ENCODE measurements at places on chromosomes 13 and 19.
A peak's percentile ranks its signal among the peaks of the same experiment; 100 is the strongest.

- DNase-seq: no peak
These were observed 218.0 kb downstream of the IRS2 start for GRCh38 chr13:109568339-109568818.

DNA sequence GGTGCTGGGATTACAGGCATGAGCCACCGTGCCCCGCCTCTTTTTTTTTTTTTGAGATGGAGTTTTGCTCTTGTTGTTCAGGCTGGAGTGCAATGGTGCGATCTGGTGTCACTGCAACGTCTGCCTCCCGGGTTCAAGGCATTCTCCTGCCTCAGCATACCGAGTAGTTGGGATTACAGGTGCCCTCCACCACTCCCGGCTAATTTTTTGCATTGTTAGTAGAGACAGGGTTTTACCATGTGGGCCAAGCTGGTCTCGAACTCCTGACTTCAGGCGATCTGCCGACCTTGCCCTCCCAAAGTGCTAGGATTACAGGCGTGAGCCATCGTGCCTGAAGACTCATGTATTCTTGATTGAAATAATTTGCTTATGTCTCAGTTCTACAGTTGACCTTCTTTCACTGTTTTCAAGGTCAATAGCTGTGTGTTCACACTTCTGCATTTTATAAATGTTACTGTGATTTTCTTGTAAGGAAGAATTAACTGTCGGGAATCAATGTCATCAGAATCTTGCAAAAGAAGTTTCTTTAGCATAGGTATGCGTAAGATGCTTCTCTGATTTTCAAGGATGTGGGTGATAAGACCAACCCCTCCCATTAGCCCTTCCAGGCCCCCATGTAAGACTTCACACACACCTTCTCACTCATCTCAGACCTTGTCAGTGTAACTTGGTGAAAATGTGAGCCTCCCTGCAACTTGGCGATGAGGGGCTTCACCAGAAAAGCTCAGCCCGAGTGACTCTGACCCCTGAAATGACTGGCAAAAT lies 12.7 kb upstream of the ZNF701 start:
- no peak for DNase-seq

GRCh38 chr19:46739290-46739771 lies 6.5 kb upstream of the FKRP start:
- no peak for DNase-seq

DNA sequence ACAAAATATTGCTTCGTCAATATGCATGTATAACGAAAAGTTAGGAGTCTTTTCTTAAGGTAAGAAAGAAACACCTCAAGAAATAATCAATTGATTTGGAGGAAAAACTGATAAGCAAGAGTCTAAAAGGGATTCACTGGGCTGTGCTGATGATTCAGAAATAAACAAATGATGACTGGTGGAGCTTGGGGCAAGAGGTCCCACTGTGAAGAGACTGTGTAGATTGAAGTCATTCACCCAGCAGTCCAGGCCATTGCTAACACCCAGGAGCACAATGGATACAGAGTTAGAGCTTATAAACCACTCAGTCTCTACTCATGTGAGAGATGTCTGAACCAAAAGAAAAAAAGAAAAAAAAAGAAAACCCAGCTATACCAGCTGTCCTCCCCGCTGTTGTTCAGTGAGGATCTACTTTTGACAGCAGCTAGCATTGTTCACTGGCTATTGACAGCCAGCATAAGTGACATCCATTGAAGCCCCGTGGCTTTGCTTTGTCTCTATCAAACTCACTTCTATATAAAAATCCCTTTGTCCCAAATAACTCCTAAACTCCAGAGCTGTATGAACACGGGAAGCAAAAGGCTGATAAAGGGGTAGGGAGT lies 255.5 kb downstream of the KCTD12 start:
- no peak for DNase-seq

GRCh38 chr19:23917856-23918255 lies 3.2 kb downstream of the ZNF726 start:
- no peak for DNase-seq

DNA sequence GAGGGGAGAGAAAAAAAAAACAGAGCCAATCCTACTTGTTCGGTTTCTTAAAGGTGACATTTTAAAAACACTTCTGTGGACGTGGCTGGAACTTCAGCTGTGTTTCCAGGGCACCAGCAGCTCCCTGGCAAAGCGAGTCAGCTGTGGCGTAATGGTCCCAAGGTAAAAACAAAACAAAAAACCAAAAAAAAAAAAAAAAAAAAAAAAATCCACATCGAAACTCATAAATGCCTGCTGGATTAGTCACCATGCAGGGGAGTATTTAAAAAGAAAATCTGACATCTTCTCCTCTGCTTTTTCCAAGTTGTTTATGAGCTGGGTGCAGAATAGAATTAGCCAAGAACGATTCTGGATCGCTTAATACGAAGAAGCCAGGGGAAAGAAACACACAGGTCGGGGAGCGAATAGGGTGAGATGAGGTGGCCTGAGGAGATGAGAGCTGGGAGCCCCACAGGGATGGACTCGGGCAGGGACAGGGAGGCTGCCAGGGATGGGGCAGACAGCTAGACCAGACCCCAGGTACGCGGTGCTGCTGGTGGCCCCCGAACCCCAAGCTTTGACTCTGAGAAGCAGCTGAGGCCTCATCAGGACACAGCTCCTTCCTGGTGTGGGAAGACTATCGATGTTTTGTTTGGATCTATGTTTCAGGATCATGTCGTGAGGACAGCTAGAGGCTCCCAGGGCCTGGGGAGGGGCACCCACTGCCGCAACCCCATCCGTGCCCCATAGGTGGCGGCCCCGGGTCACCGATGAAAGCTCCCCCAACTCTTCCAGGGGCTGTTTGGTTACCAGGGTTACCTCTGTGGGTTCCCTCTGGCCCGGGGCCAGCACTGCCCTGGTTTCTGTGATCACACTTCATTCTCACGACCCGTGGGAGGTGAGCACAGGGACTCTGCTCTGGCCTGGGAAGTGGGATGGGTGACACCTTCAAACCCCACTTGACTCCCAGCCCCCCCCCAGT lies 3.1 kb upstream of the CTXN1 start:
- DNase-seq: peak; percentile 46

GRCh38 chr13:60214213-60215055 lies 50.7 kb upstream of the DIAPH3 start:
- no peak for DNase-seq

DNA sequence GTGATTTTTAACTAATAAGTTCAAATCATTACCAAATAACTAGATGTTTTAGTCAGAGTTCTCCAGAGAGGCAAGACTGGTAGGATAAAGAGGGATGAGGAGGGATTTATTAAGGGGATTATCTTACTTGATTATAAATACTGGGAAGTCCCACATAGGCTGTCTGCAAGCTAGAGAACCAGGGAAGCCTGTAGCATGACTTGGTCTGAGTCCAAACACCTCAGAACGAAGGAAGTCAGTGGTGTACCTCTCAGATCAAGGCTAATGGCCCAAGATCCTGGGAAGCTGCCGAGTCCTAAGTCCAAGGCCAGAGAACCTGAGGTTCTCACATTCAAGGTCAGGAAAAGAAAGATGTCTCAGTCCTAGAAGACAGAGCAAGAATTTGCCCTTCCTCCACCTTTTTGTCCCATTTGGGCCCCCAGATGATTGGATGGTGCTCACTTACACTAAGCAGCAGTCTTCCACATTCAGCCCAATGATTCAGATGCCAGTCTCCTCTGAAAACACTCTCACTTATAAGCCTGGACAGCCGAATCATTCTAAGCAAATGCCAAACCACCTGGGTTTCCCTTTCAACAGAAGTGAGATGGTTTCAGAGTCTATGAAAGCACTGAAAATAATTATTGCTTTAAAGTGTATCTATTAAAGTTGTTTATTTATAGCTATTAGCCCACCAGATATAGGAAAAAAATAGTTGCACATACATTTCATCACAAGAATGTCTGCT lies 1599.2 kb downstream of the OLFM4 start:
- DNase-seq: no peak

GRCh38 chr19:49073514-49074378 lies 1.2 kb upstream of the KCNA7 start:
- no peak for DNase-seq

- DNase-seq: no peak
These were observed 823 bp upstream of the ZNF567 start for GRCh38 chr19:36686365-36687213.

GRCh38 chr13:95924389-95924994 lies 128.7 kb downstream of the UGGT2 start:
- DNase-seq: no peak

- DNase-seq: no peak
These were observed 608 bp downstream of the CCDC8 start for GRCh38 chr19:46412650-46413261.

- no peak for DNase-seq
These were observed 4.9 kb upstream of the SULT2A1 start for GRCh38 chr19:47890865-47891621.

- DNase-seq: no peak
These were observed 14.9 kb downstream of the UBL3 start for GRCh38 chr13:29835280-29836061.

DNA sequence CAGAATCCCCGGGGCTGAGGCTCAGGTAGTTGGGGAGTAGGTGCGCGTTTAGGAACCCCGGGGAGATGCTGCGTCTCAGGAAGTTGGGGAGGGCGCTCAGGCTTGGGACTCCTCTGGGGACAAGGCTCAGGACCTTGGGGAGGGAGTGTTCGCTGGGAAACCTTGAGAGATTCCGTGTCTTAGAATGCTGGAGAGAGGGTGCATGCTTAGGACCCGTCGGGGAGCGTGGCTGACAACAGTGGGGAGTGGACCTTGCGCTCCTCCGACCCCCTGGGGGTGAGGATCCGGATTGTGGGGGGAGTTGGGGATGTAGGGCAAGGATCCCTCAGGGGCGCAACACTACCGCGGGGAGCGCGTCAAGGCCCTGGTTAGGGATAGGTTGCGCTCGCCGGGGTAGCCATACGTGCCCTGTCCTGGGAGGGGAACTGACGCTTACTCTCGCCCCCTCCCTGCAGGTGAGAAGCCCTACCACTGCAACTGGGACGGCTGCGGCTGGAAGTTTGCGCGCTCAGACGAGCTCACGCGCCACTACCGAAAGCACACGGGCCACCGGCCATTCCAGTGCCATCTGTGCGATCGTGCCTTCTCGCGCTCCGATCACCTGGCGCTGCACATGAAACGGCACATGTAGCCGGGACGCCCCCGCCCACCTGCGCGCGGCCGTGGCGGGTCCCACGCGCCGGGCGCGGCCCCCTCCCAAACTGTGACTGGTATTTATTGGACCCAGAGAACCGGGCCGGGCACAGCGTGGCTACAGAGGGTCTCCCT lies 2.0 kb downstream of the KLF2 start:
- no peak for DNase-seq

DNA sequence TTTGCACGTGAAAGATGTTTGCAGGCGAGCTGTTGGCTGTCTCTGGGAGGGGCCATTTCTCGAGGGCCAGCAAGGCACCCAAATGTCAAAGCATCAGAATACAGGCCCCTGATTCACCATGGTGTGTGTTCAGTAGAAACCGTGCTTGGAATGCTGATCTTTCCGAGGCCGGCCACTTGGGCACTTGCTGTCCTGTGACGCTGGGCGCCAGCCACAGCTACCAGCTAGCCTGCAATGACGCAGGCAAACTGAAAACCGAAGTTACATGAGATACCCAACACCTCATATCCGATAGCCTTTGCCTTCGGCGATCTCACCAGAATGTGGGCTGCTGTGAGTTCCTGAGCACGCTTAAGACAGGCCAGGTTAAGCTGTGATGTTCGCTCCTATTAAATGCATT lies 12.0 kb downstream of the THOP1 start:
- no peak for DNase-seq

DNA sequence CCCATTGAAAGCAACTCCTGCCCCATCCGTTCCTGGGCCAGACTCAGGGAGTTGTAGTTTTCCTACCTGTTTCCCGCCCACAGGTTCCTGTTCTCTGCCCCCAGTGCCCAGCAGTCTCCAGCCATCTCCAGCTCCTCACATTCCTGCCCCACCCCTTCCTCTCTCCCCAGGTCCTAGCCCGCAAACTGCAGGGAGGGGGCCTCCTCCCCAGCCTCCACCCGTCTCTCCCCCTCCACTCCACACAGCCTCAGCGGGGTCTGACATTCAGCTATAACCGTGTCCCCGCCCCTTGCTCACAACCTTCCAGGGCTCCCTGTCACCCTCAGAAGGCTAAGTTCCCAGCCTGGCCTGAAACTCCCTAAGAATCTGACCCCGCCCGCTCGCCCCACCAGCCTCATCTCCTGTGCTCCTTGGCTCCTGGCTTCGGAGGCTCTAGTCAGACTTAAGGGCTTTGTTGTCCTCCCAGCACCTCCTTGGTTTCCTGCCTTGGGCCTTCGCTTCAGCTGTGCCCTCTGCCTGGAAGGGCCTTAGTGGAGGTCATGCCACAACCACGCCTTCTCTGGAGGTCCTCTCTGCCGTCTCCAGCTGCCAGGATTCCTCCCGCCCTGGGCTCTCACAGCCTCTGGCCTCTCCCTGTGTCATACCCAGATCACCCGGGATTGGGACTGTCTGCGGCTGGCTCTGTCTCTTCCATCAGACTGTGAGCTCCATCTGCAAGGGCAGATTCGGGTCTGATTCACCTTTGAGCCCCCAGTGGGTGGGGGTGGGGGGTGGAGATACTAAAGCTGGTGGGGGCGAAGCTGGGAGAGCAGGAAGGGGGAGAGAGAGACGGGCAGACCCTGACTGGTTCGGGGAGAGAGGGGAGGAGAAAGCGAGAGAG lies 5.1 kb upstream of the SPACA6 start:
- no peak for DNase-seq

- no peak for DNase-seq
These were observed 66.5 kb downstream of the SERP2 start for GRCh38 chr13:44440046-44440608.

GRCh38 chr19:16461630-16462051 lies 10.1 kb downstream of the EPS15L1 start:
- DNase-seq: no peak

- no peak for DNase-seq
These were observed 10.4 kb upstream of the LYPD5 start for GRCh38 chr19:43812688-43813087.

GRCh38 chr19:18292810-18293641 lies 11.6 kb upstream of the JUND start:
- DNase-seq: peak; percentile 51

GRCh38 chr13:104408733-104409132 lies 1342.5 kb upstream of the SLC10A2 start:
- DNase-seq: no peak

GRCh38 chr13:46895381-46895780 lies 1.5 kb downstream of the HTR2A start:
- DNase-seq: no peak

DNA sequence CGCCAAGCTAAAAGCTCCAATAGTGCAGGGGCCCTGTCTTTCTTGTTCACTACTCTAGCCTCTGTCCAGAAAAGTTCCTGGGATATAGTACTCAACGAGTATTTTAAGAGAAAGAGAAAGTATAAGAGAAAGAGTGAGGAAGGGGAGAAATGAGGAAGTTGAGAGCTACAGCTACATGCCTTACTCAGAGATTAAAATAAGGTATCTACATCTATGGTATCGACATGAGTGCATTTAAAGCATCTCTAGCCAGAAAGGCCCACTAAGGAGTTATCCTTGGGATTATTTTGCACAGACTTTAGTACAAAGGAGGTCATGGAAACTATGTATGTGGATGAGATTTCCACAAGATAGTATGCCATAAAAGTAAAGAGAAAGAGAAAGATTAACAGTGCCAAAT lies 28.5 kb downstream of the MYCBP2 start:
- DNase-seq: no peak
